ENCODE measurements at places on chromosomes 5 and 9.

- DNase-seq, result no peak
These were observed 44.7 kb upstream of the PCSK5 start for GRCh38 chr9:75845806-75846205.

DNA sequence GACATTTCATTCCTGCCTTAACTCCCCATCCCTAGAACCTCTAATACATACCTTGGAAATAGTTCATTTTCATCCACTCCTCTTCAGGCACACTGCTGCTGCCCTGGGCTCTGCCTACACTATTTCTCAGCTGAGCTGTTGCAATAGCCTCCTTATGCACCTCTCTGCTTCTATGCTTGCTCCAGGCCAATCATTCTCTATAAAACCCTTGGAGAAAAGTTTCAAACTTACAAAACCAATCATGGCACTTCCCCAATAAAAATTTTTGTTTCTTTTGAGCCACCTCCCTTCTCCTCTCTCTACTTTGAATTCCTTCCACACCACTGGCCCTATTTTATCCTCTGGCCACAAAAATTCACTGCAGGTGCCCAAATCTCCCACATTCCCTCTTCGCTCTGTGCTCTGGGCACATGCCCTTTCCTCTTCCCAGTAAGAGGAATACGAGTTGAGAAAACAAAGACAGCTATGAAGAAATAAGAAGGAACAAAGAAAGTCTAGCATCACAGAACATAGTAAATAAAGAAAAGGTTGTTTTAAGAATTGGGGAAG lies 301.4 kb downstream of the ELAVL2 start:
- DNase-seq, result no peak

DNA sequence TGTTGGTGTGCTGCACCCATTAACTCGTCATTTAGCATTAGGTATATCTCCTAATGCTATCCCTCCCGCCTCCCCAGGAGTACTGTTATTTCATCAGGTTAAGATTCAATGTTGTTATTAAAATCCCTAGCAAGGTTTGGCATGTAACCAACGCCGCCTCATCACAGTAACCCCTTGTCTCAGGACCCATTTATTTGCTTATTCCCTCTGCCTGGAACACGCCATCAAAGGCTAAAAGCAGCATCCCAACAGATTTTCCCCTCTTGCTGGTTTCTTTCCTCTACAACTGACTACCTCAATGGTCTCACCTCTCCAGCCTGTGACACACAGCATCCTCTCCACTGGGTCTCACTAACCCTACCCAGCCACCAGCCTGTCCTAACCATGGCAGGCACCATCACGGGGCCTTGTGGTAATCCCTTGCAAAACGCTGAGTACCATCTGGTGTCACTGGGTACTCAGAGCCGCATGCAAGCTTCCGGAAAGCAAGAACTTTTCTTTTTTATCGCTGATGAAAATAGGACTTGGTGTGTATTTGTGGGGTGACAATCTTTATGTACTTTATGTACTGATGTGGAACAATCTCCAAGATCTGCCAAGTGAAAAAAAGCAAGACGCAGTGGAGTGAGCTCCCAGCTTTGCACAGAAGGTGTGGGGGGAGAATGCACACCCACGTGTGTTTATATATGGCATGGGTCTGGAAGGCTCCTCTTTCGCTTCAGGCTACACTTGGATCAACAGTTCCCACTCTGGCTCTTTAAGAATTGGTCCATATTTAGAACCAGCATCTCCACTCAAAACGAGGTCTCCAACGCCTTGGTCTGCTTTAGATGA lies 6.1 kb downstream of the RPS14 start:
- no peak for DNase-seq

GRCh38 chr5:10611290-10611689 lies 47.4 kb downstream of the ANKRD33B start:
- no peak for DNase-seq

DNA sequence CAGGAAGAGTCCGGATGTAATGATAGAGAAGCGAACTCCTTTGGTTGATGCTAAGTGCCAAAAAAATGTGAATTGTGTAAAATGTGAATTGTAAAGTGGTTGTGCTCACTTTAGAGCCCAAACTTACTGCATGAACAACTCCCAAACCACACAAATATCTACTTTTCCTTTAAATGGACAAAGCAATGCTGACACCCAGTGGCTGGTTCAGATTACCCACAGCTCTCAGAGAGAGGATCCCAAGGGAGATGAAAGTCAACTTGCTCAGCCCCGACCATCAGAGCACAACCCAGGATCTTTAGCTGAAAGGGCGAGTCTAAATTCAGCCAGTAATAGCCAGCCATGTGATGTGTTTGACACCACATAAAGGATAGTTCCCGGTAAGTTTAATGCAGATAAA lies 133.7 kb downstream of the NMUR2 start:
- DNase-seq, result no peak

DNA sequence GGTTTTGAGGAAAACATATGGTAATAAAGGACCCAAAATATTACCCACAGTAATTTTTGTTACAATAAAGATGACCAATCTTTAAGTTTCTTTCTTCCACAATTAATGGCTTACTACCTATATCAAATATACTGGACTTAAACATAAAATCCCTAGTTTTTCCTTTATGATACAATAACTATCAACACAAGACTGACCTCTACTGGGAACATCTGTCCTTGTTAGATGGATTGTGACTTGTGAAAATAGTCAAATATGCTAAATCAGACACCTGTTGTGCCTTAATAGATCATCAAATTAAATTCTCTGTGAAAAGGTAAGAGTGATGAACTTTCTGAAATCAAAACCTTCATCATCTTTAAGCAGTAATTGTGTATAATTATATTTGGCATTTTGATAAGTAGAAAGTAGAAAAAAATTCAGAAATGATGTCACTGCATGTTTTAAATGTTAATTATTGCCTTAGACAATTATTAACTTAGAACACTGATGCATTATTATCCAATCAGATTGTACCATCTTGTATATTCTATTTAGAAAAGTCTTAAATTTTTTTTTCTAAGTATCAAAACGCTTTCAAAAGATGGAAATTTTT lies 113.6 kb downstream of the DEPDC1B start:
- DNase-seq, result no peak

DNA sequence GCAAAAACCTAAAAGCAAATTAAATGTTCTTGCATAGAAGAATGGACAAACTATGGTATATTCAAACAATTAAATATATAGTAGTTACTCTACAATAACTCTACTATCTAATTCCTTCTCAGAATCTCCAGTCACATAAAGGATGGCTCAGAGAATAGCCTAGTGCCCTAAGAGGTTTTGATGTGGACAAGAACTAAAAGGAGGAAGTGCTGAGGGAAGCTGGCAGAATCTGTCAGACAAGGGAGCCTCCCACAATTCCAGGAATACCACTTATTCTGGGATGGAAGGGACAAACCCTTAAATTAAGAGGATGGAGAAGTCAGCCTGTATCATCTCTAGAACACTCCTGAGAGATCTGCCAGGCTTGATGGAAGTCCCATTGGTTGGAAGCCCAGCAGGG lies 30.4 kb downstream of the TNFSF8 start:
- DNase-seq, result no peak

DNA sequence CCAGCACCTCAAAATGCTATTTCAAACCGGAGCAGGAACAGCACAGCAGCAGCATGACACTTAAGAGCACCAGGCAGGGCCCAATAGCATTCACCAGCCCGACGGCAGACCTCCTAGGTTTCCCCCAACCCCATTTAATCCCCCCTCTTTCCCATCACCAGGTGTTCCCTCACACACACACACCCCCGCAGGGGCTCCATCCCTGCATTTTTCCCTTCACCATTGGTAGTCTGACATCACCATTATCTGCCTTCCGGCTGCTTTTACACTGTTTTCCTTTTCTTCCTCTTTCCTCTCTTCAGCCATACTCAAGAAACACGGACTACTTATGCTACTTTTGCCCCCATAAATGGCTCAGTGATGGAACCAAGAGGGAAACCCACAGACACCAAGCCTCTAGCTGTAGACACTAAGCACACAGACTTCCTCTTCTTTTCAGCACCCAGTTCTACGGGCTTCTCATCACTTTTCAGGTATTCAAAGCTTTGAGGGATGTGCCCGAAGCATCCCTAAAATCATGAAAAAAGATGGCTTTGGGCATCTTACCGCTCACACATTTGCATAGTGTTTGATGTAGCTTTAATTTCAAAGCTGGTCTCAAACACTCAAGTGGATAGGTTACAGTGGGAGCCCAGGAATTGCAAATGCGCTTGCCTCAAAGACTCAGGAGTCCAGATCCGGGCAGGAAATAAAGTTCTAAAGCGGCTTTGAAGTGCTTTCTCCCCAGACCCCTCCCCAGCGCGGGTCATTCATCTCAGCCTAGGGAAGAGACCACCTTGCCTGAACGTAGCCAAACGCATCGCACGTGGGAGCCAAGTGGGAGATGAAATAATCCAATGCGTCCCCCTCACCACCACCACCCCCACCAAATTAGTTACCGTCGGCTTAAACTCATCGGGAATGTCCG lies 141.5 kb downstream of the TSSK1B start:
- no peak for DNase-seq

DNA sequence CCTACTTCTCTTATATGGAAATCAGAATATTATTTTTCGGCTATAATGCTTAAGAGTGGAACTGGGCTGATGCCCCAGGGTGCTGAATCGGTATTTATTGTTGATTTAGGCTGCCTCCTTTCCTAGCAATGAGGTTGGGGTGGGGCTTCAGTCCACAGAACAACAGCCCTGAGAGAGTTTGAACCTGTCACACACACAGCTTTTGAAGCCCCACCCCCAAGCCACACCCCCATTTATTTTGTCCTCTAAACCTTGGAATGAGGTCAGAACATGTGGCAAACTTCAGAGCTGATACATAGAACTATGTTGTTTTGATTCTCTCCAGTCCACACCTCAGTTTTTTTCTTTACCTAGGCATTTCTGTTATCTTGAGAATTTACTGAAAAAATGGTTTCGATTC lies 51.7 kb upstream of the CAMK4 start:
- DNase-seq, result no peak

Measured in NCI-H2081 treated with DMSO at 0.1 percent for 48 hours (cell line).